Activated CD4-positive, alpha-beta T cell treated with anti-CD3 and anti-CD28 coated beads, Interleukin-2, amount 10 ng/mL, durations not matched to agents 24 days and 14 days (primary cell): ENCODE measurements at places on chromosomes 2 and 18. TPM values are rescaled to one million over a fixed set of nuclear protein-coding genes. Genes with fewer than 3 reads are reported as not detected.

- DNase-seq = no peak
These were observed 163.6 kb downstream of the CAPN13 start for GRCh38 chr2:30643674-30644073.

DNA sequence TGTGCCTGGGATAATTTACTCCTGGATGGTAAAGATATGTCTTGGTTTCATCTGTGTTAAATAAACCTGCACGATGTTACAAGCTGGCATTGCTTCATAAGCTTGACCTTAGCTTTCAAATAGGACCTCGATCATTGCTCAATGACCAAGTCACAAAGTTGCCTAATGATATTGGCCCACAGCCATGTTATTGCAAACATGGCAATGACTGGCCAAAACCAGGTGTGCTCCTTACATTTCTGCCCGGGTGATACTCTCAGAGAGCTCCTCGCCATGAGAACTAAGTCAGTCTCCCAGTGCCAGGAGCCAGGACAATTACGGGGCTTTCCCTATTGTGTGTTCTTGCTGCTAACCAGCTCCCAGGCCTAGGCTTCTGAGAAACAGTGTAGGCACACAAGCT is 72.5 kb upstream of the CYP1B1 start:
- no peak for DNase-seq

DNA sequence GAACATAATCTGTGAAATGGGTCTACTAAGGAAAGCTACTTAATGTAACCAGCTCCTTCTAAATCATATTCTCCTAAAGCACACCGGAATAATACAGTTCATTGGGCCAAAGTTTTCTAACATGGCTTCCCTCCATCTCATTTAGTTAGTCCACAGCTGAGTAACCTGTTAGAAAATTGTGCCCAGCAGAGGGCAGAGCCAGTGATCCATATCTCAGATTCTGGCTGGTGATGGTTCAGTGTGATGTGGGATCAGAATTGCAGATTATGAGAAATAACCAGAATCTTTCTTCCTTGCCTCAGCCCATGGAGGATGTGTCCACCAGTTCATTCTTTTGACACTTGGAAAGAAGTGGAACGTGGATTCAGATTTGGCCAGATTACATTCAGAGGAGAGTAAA is 9.4 kb upstream of the CTLA4 start:
- peak; percentile 72 for DNase-seq

DNA sequence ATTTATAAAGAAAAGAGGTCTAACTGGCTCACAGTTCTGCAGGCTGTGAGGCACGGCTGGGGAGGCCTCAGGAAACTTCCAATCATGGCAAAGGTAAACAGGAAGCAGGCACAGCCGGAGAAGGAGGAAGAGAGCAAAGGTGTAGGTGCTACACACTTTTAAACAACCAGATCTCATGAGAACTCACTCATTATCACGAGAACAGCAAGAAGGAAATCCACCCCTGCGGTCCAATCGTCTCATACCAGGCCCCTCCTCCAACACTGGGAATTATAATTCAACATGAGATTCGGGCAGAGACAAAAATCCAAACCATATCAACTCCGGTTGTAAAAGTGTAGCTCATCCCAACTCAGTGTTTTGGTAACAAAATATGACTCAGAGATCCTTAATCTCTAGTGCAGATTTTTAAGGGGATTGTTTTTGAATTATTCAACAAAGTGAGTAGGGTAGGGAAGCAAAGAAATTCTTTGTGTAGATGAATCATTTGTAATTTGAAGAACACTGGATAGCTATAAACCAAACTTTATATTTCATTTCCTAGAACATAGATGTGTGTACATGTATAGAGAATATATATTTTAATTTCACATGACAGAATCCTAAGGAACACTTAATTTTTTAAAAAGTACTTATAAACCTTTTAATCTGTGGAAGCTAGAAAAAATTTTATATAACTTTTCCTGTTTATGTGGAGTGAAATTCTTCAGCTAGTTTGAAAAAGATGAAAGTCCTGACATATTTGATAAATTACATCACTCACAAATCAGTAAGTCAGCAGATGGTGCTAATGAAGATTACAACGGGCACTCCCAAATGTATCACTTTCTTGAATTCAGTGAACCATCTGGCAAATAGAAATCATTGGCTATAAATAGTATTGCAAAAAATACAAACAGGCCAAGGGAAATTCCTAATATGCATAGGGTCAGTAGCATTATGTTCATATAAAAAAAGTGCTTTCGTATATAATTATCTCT is 130.1 kb downstream of the OLA1 start:
- no peak for DNase-seq

- DNase-seq = peak; percentile 61
These were observed 3.5 kb downstream of the ADCYAP1 start for GRCh38 chr18:907885-908757.

PTH2R gene
- total RNA-seq = 0.07 TPM in 2 replicates

DNA sequence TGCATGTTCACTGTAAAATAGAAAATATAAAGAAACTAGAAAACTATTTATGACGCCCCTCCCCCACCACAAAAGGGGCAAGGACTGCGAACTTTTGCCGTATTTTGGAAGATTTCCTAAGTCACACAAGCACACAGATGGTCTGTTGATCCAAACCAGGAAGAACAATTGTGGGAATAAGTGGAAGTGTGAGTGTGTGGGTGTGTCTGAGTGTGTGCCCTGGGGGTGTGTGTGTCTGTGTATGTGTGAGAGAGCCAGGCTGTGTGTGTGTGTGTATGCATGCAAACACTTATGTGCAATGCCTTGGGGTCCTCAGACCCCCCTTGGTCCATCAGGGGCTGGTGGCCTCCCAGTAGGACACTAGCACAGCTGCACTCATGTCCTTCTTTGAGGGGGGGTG is 43.1 kb downstream of the HPCAL1 start:
- DNase-seq = no peak

GRCh38 chr2:34851804-34852203 is 1252.7 kb upstream of the FAM98A start:
- DNase-seq = no peak

FAM98A gene
- 72.9 and 79.2 TPM in 2 replicates for total RNA-seq

- no peak for DNase-seq
These were observed 8.2 kb downstream of the FAM110C start for GRCh38 chr2:38155-38554.
